Activated CD8-positive, alpha-beta T cell treated with anti-CD3 and anti-CD28 coated beads, Interleukin-2, amount 10 ng/mL, durations not matched to agents 7 days and 5 days (primary cell): ENCODE measurements at places on chromosomes 7 and 10. TPM values are rescaled to one million over a fixed set of nuclear protein-coding genes. Genes with fewer than 3 reads are reported as not detected.

The TRPV5 gene
- not detected for total RNA-seq

The A1CF gene
- not detected for total RNA-seq

The SPDYE9 gene
- not detected for total RNA-seq

DNA sequence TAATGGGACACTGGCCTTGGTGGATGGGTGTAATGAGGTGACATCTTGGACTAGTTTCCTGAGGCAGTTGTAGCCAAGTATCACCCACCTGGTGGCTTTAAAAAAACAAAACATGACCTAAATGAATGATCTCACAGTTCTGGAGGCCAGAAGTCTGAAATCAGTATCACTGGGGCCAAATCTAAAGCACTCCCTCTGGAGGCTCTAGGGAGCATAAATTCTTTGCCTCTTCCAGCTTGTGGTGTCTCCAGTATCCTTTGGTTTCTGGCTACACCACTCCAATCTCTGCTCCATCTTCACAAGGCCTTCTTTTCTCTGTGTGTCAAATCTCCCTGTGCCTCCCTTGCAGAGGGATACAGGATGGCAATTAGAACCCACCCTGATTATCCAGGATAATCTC lies 342.9 kb downstream of the CALN1 start:
- no peak for DNase-seq
- no peaks in the 10 kb centered on the region for H3K36me3 ChIP-seq
- no peaks in the 10 kb centered on the region for H3K4me1 ChIP-seq
- no peak overlapping the region for H3K4me3 ChIP-seq

- peak; percentile 90 for DNase-seq
- H3K27ac ChIP-seq = no peak overlapping the region
- H3K36me3 ChIP-seq = no peaks in the 10 kb centered on the region
These were observed 46.7 kb downstream of the MICALL2 start for GRCh38 chr7:1412322-1413261.

- no peaks in the 10 kb centered on the region for H3K36me3 ChIP-seq
- no peak for DNase-seq
- no peak overlapping the region for H3K27ac ChIP-seq
- no peak overlapping the region for H3K4me3 ChIP-seq
- H3K27me3 ChIP-seq = no peaks in the 10 kb centered on the region
These were observed 14.5 kb downstream of the C7orf57 start for GRCh38 chr7:48049850-48050249.

GRCh38 chr7:151755131-151755801 lies 121.6 kb downstream of the PRKAG2 start:
- H3K4me1 ChIP-seq = peaks cover 32% of the 10 kb centered on the region
- no peak for DNase-seq
- no peak overlapping the region for H3K4me3 ChIP-seq
- H3K27me3 ChIP-seq = no peaks in the 10 kb centered on the region

- H3K36me3 ChIP-seq = no peaks in the 10 kb centered on the region
- peaks cover 18% of the 10 kb centered on the region for H3K4me1 ChIP-seq
- no peak overlapping the region for H3K27ac ChIP-seq
These were observed 18.6 kb downstream of the TAS2R41 start for GRCh38 chr7:143496263-143496662.

GRCh38 chr10:83166344-83166743 lies 973.0 kb upstream of the GHITM start:
- no peaks in the 10 kb centered on the region for H3K36me3 ChIP-seq
- no peak overlapping the region for H3K4me3 ChIP-seq
- no peaks in the 10 kb centered on the region for H3K27me3 ChIP-seq
- H3K27ac ChIP-seq = no peak overlapping the region

DNA sequence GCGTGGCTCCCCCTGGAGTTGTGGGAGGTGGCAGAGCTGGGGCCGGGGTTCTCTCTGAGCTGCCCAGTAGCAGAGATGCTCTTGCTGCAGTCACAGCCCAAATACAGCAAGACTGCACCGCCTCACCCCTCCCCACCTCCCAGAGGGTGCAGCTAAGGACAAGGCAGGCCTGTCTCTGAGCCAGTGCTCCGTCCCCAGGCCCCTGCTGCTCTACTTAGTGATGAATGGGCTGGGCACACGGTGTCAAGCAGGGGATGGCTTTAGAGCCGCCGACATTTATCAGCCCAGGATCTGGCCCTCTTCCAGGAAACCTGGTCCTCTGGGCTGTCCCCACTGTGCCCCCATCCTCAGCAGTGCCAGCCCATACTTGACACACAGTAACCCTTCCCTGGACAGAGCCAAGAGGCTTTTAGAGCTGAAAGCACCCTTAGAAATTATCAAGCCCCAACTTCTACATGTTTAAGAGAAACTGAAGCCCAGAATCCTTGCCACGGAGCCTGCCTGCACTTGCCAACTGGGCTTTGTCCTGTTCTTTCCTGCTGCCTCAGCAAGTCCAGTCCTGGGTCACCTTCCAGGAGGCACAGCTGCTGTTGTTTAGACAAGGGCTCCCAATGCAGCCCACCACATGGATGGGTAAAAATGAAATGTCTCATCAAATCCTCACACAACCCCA lies 137.1 kb upstream of the UNC5B start:
- no peak overlapping the region for H3K4me3 ChIP-seq
- H3K4me1 ChIP-seq = no peaks in the 10 kb centered on the region
- no peak for DNase-seq

The FAM25A gene
- total RNA-seq = not detected

GRCh38 chr7:139845443-139845805 lies 16.4 kb downstream of the TBXAS1 start:
- H3K4me3 ChIP-seq = no peak overlapping the region
- peaks cover 4% of the 10 kb centered on the region for H3K27me3 ChIP-seq

- H3K4me3 ChIP-seq = no peak overlapping the region
- no peak overlapping the region for H3K27ac ChIP-seq
- H3K36me3 ChIP-seq = no peaks in the 10 kb centered on the region
- no peaks in the 10 kb centered on the region for H3K4me1 ChIP-seq
- DNase-seq = no peak
These were observed 309.5 kb upstream of the TEX47 start for GRCh38 chr7:89104748-89105685.
